ENCODE measurements at places on chromosomes 4 and X.

DNA sequence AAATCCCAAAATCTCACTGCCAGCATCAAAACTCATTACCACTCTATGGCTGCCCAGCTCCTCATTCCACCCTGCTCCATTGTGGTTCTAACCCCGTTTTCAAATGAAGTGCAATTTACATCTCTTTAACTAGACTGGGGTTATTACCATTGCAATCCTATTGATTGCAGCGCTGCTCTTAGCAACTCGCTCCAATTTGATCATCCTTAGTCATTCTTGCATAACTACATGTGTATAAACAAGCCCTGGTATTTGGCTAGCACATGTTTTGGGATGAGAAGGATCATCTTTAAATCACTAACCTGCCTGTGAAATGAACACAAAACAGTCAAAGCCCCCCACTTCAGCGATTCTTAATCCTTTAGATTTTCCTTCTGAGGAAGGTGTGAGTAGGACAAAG lies 340.1 kb upstream of the PPARGC1A start:
- DNase-seq, result no peak

DNA sequence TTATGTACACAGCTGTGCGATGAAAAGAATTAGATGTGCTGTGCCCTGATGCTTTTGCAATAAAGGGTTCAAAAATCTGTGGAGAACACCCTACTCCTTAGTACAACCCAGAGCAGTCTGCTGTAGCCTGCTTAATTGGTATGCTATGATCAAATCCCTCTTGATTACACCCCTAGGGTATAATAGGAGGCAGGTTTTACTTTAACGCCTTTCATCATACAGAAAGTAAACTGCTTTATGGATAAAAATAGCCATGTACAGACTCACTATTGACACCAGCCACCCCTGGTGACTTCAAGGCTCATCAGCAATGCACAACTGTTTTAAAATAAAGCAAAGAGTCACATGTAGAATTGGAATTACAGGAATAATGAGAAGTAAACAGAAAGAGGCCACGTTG lies 315.3 kb downstream of the DMD start:
- DNase-seq, result no peak

DNA sequence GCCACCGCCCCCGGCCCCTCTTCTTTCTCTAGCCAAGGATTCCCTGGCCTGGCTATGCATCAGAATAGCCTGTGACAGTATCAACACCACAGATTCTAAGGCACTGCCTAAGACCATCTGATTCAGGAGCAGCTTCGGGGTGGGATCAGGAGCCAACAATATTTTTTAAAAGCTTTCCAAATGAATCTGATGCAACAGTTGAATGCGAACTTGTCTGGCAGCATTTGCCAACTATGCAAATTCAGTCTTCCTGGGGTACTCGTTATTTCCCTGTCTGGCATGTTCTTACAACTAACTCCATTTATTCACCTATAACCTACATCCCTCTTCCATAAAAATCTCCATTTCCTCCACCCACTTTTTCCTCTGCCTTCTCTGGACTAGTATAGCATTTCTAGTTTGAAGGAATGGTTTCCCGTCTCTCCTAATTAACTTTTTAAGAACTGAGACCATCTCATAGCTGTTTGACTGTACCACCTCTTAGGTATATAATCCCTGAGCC lies 36.2 kb upstream of the UGDH start:
- DNase-seq, result no peak

DNA sequence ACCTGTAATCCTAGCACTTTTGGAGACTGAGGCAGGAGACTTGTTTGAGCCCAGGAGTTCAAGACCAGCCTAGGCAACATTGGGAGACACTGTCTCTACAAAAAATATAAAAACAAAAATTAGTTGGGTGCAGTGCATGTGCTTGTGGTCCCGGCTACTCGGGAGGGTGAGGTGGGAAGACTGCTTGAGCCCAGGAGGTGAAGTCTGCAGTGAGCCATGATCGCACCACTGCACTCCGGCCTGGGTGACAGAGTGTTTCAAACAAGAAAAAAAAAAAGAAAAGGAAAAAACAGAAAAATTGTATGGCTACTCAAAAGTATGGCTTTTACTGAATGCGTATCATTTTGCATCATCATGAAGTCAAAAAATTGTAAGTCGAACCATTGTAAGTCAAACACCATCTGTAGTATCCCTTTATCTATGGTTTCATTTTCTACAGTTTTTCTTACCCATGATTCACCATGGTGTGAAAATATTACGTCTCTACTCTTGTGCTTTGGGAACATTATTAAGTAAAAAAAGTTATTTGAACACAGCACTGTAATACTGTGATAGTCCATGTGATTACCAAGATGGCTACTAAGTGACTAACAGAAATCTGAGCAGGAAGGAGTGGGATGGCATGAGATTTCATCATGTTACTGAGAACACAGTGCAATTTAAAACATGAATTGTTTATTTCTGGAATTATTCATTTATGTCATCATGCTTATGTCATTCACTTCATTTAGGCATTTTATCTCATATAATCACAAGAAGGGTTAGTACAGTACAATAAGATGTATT lies 26.5 kb upstream of the MANBA start:
- DNase-seq, result no peak

DNA sequence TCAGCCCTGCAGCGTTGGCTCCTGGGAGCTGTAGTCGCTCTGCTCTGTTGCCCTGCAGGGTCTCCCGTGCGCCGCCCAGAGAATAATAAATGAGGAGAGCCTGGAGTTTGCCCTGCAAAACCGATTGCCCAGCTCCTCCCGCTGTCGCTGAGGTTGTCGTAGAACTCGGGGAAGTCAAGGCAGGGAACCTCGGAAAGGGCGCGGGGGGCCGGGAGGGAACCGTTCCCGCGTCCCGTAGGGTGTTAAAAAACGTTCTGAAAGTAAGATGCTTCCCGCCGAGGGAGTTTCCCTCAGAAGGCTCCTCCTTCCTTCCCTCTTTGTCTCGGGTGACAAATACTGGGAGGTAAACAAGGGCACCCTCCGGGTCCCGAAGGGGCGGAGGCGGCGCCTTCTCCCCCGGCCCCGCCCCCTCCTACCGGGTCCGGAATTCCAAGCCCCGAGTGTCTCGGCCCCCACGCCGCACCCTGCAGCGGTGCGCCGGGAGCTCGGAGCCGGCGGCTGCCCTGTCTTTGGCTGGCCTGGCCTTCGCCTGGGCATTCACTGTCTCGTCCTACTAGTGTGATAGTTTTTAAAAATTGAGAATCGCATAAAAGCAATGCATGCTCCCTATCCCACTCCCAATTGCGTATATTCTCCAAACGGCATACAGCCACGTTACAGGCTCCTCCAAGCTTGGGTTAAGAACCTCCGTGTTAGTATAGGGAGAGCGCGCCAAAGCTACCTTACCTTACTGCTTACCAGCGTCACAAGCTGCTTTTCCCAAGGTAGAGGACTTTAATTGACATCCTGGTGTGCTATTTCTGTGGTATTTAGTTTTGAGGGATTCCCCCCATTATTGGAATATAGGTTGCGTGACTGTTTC lies 964 bp upstream of the HMGB2 start:
- DNase-seq, result no peak

DNA sequence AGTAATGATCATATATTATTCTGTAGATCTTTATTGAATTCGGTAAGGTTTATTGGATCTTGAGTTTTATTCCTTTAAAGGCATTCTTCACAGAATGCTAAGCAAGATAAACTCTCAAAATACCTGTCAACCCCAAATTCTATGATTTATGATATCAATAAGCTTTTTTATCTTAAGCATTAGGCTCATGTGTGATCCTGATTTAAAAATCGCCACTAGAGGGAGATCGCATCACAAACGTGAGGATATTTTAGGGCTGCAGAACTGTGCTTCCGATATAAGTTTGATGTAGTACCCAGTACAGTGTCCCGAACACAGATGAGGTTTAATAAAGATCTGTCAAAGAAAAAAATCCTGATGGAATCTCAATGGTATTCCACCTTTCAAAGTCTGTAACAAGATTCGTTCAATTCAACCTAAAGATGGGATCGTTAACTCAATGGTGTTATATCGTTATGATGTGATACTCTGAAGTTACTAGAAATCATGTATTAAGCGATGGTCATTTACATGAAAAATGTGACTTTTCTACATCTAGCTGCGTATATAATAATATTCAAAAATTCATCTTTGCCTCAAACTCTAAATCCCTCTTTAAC lies 169.0 kb downstream of the CORIN start:
- DNase-seq, result no peak

- no peak for DNase-seq
Observed at GRCh38 chr4:78846258-78846657, 70.1 kb downstream of the BMP2K start.

DNA sequence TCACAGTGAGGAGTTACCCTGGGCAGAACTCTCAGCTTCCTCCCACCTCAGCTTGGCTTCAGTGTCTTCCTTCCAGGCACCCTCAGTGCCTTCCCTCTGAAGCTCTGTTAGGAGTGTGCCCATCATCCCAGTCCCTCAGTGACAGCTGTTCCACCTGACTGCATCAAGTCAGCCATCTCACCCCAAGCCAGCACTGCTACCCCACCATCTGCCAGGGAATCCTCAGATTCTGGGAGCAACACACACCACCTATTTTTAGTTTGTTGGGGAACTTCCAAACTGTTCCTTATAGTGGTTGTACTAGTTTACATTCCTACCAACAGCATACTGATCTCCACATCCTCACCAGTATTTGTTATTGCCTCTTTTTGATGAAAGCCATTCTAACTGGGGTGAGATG lies 182.9 kb downstream of the RELL1 start:
- DNase-seq, result no peak

DNA sequence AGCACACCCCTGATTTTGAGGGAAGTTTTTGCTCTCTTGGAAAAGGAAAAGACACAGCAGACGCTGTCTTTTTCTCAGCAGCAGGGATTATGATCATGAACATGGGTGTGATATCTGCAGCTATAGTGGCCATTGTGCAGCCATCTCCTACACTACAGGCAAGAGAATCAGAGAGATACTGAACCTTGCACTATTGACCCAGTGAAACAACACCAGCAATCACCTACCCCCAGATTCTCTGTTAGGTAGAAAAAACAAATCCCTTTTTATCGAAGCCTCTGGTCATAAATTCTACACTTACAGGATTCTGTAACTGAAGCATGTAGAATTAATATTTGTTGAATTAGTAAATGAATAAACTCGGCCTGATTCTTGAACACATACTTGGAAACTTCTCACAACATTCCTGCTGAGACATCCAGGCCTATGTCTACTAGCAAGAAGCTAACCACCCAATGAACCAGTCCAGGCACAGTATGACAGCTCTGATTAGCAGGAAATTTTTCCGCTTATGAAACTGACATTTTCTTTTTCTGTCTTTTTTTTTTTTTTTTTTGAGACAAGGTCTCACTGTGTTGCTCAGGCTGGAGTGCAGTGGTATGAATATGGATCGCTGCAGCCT lies 5.0 kb upstream of the AFAP1 start:
- no peak for DNase-seq

DNA sequence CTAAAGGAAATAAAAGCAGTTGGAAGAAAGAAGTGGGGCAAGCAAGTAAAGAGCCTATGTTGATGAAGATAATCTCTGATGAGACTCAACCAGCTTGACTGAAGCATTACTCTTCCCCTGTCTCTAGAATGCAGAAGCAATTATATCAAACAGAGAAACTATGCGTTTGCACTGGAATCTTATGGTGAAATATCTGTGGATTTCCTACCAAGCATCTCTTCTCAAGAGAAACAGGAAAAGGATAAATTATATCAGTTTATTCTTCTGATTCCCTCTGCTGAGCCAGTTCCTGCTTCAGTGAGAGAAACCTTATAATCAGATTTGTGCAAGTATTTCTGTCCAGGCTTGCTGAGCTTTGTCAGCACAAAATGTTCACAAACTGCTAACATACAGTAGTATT lies 316.7 kb upstream of the SLC7A11 start:
- no peak for DNase-seq

GRCh38 chrX:23134136-23134535 lies 134.4 kb downstream of the DDX53 start:
- DNase-seq, result no peak

GRCh38 chrX:21723814-21724213 lies 34.1 kb downstream of the SMPX start:
- DNase-seq, result no peak

GRCh38 chrX:153766871-153767673 lies 3.0 kb downstream of the PLXNB3 start:
- no peak for DNase-seq

GRCh38 chr4:167550021-167550420 lies 315.7 kb upstream of the SPOCK3 start:
- DNase-seq, result no peak

DNA sequence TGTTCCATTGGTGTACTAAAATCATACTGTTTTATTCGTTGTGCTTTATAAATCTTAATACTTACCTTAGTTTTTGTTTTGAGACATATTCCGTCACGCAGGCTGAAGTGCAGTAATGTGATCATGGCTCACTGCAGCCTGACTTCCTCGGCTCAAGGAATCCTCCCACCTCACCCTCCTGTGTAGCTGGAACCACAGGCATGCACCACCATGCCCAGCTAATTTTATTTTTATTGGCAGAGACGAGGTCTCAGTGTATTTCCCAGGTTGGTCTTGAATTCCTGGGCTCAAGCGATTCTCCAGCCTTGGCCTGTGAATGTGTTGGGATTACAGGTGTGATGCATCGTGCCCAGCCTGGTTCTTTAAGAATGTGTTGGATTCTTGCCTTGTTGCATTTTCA lies 24.4 kb upstream of the DCK start:
- no peak for DNase-seq

All from activated CD8-positive, alpha-beta memory T cell treated with anti-CD3 and anti-CD28 coated beads for 24 hours (primary cell).